Sciatic nerve (tissue), 2 donors: ENCODE measurements at places on chromosomes 16 and 17. TPM values are rescaled to one million over a fixed set of nuclear protein-coding genes. Genes with fewer than 3 reads are reported as not detected.
A peak's percentile ranks its signal among the peaks of the same experiment; 100 is the strongest.

DNA sequence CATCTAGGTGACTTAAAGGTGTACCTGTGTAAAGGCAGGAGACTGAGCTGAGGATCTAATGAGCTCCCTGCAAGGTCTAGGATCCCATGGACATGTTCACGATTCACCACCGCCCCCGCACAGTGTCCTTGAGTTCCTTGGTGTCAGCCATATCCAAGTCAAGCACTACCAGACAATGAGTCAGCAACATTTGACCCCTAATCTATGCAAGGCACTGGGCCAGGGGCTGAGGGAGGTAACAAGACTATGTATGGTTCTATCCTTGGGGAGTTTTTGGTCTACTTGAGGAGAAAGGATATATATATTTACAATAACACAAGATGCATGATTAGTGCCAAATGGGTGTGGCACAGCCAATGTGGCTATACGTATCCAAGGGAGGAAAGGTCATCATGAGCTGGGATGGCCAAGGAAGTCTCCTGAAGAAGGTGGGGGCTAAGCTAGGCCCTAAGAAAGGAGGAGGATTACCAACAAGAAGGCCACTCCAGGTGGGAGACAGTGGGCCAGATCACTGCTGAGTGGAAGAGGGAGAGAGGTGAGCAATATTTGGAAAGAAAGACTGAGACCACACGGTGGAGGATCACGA lies 35.0 kb downstream of the ITGB3 start:
- no peak for DNase-seq

GRCh38 chr17:29573871-29574731 lies 5.6 kb downstream of the TP53I13 start:
- DNase-seq, result peak; percentile 56

DNA sequence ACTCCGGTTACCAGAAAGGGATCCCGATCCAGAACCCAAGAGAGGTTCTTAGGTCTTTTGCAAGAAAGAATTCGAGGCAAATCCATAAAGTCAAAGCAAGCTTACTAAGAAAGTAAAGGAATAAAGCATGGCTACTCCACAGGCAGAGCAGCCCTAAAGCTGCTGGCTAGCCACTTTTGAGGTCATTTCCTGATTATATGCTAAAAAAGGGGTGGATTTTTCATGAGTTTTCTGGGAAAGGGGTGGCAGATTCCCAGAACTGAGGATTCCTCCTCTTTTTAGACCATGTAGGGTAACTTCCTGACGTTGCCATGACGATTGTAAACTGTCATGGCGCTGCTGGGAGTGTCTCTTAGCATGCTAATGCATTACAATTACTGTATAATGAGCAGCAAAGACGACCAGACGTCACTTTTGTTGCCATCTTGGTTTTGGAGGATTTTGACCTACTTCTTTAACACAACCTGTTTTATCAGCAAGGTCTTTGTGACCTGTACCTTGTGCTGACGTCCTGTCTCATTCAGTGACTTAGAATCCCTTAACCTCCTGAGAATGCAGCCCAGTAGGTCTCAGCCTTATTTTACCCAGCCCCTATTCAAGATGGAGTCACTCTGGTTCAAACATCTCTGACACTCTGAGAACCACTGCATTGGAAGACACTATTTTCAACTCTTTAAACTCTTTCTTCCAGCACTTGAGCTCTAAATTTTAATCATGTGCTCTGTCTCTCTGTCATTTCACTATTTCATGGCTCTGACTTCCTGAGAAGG lies 203.6 kb upstream of the CACNG3 start:
- DNase-seq, result no peak

Gene PRAC1
- total RNA-seq, result not detected

GRCh38 chr17:78794864-78795640 lies 13.0 kb upstream of the CYTH1 start:
- DNase-seq, result no peak

DNA sequence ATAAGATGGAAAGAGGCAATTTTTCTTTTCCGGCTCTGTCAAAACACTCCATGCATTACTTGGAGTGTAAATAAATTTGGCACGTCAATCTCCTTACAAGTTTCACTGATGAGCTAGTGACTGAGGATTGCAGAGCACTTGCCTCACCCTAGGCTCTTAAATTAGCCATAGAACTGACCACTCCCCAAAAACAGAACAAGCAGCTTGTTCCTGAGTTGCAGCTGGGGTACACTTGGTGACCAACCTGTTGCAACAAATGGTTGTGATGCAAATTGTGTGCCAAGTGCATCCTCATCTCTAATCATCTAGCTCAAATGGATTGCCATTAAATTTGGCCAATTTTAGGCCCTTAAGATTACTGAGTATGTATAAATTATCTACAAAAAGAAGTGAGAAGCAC lies 67.0 kb downstream of the CACNG1 start:
- no peak for DNase-seq

Gene HSD3B7
- 16.3 TPM for total RNA-seq

DNA sequence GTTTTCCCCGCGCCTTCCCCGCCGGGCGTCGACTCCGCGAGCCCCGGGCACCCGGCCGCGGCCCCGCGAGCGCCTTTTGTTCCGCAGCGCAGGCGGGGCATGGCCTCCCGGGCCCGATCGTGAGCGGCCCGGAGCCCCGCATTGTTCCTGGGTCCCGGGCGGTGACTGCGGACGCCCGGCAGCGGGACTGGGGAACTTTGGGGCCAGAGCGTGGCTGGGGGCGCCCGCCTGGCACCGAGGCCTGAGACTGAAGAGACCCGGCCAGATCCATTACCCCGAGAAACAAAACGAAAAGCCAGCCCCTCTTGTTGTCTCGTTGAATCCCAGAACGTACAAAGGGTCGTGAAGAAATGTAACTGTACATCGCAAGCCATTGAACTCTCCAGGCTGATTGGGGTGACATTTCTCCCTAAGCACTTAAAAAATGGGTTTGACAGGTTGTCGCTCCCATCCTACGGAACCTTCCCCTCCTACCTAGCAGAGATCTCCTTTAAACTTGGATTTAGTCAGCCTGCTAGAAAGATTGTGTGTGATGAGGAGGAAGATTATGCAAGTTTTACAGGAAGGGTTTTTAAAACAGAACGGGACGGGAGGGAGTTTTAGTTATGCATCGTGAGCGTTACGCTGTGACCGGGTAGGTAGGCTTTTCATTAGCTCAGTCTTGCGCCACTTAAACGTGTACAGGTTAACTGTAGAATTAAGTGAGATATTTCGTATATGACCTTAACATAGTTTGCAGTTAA lies 825 bp downstream of the METTL9 start:
- peak; percentile 58 for DNase-seq

Gene ZNF287
- total RNA-seq, result 8.9 TPM

Gene SCNN1G
- not detected for total RNA-seq

Gene KRTAP1-1
- not detected for total RNA-seq

DNA sequence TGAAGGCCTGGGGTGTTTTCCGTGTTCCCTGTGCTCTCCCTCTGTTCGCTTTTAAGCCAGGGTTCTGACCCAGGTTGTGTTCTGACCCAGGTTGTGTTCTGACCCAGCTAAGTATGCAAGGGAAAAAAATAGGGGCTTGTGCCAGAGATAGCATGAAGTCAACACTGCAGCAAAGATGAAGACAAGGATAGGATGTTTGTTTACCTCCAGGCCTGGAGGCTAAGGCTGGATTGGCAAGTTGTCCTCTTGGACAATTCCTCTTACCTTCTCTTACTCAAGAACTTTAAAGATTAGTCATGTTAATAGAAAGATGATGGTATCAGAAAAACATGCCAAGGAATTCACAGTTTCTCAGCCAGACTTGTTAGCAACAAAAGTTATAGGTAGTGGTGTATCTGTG lies 19.4 kb downstream of the LYRM9 start:
- no peak for DNase-seq

Gene MYO1D
- 57.8 TPM for total RNA-seq

Gene CA5A
- not detected for total RNA-seq

- no peak for DNase-seq
Observed at GRCh38 chr16:4246777-4247459, 5.0 kb upstream of the SRL start.

Gene ELMO3
- total RNA-seq, result 2.0 TPM

- DNase-seq, result peak; percentile 96
Observed at GRCh38 chr17:19744922-19745757, 3.0 kb downstream of the ALDH3A1 start.

Gene COPS3
- 46.8 TPM for total RNA-seq

DNA sequence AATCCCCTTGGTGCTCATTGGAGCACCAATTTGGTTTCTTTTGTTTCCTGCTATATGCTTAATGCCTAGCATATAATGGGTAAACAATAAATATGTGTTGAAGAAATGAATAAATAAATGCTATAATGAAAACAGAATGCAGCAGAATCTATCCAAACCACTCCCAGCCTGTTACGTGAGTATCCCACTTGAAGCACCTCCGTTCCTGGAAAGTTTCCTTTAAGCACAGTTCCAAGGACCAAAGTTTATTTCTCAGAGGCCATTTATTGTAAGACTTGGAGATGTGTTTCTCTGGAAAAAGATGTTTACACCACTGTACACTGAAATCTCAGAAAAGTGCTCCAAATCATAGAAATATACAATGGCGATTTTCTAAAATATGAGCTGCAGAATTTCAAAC lies 187.0 kb downstream of the SOX9 start:
- DNase-seq, result no peak

GRCh38 chr17:2828397-2829038 lies 32.3 kb downstream of the RAP1GAP2 start:
- peak; percentile 85 for DNase-seq

Gene SERPINF2
- 3.2 TPM for total RNA-seq

Gene SULT1A4
- 3.3 TPM for total RNA-seq

DNA sequence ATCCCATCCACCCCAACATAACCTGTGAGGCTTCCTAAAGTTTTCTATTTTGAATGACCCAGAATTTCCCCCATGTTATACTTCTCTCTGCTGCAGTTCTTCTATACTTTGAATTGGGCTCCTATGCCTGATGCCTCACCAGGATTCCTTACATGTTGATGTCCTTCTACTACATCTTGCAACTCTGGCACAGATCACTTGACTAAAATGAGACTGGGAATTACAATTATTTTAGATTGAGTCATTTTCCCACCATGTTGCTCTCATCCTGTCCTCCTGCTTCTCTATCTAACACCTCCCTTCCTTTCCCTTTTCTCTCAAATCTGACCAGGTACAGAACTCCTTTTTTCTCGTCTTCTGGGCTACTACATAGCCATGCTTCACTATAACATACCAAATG lies 314.0 kb upstream of the KCNJ16 start:
- DNase-seq, result no peak

DNA sequence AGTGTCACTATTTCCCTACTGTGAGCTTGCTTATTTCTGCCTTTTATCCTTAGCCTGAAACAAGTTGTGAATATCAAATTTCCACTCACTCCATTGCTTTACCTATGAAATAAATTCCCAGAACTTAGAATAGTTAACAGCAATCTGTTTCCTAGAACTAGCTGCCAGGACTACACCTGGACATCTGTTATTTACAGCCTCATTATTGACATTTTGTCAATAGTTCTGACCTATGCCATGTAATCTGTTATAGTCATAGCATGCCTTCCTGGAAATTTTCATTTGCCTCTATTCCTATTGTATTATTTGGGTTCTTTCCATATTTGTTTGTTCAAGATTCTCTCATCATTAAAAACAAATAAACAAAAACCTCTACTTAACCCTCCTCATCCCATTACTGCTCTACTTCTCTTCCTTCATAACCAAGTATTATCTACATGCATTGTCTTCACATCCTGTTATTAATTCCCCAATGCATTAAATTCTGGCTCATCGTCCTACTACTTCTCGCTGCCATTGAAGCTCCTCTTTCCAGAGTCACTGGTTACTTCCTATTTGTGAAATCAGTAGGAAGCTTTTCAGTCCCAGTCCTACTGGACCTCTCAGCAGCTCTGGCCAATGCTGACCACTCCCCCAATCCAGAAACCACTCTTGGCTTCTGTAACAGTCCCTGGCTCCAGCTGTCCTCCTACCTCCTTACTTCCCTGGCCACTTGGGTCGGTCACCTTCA lies 55.3 kb downstream of the PIGL start:
- no peak for DNase-seq

- DNase-seq, result no peak
Observed at GRCh38 chr17:48322060-48322459, 108.0 kb downstream of the SKAP1 start.

DNA sequence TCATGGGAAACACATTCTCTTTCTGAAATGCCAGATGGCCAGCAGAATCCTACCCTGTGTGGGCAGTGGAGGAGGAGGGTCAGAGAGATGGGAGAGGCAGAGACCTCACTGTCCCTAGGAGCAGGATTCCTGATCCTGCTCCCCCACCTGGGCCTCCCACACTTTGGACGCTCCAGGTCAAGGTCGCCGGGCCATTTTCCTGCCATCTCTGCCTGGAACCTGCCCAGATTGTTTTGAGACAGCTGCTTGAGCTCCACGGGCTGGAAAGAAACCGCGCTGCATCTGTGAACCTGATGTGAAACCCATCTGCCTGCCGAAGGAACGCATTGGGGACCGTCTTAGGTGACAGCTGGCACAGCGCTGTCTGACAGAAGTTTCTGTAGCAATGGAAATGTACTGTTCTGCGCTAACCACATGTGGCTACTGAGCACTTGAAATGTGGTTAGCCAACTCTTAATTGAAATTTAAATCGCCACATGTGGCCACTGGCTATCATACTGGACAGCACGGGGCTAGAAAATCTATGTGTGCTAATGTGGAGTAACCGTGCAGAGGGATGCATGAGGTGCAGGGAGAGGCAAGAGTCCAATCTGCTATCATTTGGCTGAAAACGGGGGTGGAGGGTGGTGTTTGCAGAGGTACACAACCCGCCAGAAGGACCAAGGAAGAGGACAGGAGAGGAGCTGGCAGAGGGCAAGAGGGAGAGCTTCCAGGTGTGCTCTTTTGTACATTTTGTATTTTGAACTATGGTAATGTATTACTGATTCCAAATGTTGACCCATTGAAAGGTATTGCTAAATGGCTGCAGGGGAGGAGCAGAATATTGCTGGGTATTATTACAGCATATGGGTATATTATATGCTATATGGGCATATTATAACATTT lies 15.4 kb upstream of the NUBP1 start:
- no peak for DNase-seq

DNA sequence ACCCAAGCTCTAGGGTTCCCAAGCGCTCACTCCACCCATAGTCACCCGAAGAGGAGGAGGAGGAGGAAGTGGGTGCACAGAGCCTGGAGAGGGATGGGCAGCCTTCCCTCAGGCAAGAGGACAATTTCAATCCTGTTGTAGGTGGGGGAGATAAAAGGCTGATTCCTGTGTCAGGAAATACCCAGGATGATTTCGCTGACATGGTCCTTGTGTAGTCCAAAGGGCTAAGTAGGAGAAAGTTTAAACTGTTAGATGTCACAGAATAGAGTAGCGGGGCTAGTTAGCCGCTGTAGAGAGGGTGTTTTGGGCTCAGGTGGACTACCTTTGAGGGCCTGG lies 1.3 kb upstream of the EXOC7 start:
- DNase-seq, result no peak

GRCh38 chr17:67571478-67571877 lies 146.3 kb upstream of the NOL11 start:
- no peak for DNase-seq
